ENCODE measurements at places on chromosomes 7 and 10.

GRCh38 chr10:96955794-96956193 lies 123.7 kb downstream of the LCOR start:
- no peak for DNase-seq

GRCh38 chr7:156832195-156832877 lies 60.6 kb downstream of the LMBR1 start:
- DNase-seq, result no peak

DNA sequence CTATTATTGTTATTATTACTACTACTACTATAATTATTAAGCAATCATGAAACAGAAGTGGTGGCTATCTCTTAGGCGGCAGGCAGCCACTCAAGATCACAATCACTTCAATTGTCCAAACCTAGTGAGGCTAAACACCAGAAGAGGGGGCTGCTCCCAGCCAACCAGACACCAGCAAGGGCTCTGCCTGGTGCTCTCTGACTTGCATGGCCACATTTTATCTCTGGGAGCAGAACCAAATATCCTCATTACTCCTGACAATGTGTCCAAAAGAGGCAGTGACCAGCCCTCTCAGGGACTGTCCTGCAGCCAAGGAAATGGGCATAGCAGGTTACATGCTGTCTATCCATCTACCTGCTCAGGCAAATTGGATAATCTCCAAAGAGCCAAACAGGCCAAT lies 187.4 kb upstream of the PDE1C start:
- no peak for DNase-seq

GRCh38 chr10:88281592-88282347 lies 301.3 kb downstream of the RNLS start:
- no peak for DNase-seq

GRCh38 chr7:107967420-107967819 lies 35.5 kb downstream of the LAMB1 start:
- DNase-seq, result no peak

DNA sequence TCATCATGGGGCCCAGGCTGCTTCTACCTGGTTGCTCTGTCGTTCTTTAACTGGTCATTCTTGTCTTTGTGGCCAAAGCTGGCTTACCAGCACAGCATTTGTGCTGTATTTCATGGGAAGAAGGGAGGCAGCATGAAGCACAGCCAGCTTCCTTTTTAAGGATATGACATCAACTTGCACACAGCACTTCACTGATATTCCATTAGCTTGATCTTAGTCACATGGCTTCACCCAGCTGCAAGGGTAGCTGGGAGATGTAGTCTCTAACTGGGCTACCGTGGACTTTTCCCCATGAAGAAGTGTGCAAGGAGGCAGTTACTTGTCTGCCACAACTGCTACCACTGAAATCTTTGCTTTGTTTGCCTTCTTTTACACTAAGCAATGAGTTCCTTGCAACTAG lies 525.2 kb downstream of the LRMDA start:
- DNase-seq, result no peak

GRCh38 chr10:79049931-79050895 lies 18.6 kb upstream of the ZMIZ1 start:
- no peak for DNase-seq

DNA sequence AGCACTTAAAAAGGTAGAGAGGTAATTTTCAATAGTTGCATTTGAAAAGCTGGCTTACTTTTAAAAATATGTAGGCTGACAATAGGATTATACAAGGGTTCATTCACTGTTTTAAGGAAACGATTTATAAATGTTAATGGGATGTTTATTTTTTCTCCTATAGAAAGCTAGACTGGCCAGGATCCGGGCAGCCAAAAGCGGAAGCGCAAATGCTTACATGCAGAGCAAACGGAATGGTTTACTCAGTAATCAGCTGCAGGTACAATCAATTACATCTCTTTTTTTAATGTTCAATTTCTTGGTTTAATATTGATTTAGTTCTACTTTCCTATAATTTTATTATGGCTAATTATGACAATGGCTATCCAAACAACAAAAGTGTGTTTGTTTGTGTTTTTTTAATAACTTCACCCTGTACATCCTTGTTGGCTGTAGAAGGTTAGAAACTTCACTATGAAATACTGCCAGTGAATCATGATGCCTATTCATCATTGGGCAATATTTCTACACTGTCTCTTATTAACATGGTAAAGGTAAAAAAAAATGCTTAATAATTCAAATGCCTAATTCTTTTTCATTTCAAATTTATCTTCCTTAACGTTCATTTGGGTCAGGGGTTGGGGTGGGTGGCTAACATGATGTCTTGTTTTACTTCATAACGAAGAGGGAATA lies 116.4 kb downstream of the TSPAN12 start:
- no peak for DNase-seq

DNA sequence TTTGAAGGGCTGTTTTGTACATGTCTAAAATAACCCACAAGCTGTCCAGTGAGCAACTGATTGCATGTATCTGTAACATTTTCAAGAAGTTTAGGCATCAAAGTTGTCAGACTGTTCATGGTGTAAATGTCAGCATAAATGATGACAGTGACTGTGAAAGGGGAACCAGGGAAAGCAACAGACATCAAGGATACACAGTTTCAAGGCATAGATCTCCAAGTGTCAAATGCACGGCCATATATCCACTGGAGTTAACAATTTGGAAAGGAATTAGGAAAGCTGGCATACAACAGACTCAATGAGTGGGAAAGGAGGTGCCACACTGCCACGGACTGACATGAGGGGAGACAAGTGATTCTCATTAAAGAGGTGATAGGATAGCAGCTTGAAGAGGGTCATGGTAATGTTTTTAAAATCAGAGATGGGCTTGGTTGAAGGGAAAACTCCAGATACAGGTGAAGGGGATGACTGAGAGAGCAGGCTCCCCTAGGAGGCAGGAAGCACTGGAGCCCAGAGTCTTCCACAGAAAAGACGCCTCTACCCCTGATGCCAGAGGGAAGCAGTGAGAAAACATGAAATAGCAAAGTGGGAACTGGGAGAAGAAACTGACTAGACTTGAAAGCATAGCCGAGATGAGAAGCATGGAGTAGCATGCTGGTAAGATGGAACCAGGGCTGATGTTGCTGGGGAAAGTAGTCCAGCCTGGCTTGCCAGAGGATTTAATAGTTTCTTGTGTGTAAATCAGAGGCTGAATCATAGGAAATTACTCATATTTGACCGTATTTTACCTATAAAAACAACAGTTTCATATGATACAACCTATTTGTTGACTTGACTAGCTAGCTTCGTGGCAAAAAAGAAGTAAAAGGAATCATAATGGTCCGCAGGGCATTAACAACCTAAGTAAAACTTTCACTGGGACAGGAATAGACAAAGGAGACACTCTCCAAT lies 18.6 kb downstream of the NSMCE4A start:
- DNase-seq, result no peak

DNA sequence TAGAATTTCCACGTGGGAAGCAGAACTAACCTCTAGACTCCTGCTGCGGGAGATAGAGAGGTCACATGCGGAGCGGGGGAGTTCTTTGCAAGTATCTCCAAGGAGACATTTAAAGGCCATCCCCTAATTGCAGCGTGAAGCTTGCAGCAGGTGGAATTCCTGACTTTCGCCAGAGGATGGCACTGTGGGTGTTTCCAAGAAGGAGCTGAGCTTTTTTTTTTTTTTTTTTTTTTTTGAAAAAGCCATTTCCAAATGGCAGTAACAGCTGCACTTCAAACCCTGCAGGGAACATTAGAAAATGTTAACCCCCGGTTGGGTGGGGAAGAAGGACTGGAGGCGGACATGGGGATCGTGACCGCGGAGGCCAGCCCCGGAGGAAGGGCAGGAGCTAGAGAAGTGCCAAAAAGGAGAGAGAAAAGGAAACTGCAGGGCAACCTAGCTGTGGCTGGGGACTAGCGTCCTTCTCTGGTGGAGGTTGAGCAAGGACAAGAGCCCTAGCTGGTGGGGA lies 487.7 kb downstream of the TYW1 start:
- peak; percentile 11 for DNase-seq

DNA sequence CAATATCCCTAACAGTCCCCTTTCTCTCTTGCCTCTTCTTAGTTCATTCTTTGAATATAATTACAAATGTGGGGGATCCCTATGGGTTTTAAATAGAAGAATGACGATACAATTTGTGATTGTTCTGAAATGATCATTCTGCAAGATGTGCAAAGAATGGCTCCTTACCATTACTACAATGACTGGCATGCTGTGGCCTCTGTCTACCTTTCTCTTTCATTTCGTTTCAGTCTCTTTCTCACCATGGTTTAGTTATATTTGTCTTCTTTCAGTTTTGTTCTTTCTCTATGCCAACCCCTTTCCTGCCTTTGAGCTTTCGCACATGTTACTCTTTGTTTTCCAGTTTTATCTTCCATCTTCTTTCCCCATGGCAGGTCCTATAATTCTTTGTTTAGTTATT lies 176.5 kb downstream of the SUGCT start:
- DNase-seq, result no peak

GRCh38 chr10:133028956-133029355 lies 58.8 kb upstream of the ADGRA1 start:
- DNase-seq, result no peak

DNA sequence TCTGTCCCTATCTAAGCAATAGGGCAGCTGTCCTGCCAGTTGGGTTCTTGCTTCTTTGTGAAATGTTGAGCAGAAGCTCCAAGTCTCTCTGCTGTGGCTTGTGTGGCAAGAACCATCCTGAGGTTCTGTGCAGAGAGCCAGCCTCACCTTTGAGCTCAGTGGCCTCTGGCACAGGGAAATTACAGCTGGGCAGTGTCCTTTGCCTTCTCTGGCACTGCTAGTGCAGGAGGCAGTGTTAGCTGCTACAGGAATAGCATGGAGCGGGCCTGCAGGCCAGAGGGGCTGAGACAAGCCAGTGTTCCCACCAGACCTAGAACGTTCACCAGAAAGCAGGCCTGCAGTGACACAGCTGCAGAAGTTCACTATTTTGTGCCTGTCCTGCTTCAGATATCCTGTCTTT lies 1.8 kb downstream of the PRXL2A start:
- no peak for DNase-seq

GRCh38 chr7:74051629-74052410 lies 23.8 kb downstream of the ELN start:
- DNase-seq, result no peak

- DNase-seq, result no peak
Observed at GRCh38 chr7:64574540-64575099, 11.7 kb upstream of the ZNF680 start.

- DNase-seq, result no peak
Observed at GRCh38 chr7:94216944-94217461, 177.7 kb upstream of the COL1A2 start.

GRCh38 chr10:113603057-113603777 lies 50.4 kb downstream of the HABP2 start:
- DNase-seq, result no peak

DNA sequence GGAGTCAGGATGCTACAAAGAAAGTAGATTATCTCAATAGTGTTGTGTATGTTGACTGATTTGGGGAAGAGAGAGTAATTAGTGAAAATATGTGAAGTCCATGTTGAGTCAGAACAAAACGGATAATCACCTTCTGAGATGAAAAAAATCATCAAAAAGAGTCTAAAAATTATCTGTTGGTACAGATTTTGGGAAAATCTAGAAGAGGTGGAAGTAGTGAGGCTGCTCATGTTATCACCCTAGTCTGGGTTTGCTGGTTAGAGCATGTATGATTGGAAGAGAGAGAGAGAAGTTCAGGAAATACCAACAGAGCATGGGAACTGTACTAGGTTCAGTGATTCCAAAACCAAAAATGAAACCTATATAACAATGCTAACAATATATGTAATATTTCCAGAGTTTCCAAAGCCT lies 12.3 kb downstream of the RPA3 start:
- DNase-seq, result no peak

GRCh38 chr10:72784551-72785351 lies 92.8 kb downstream of the MCU start:
- DNase-seq, result no peak

GRCh38 chr10:58044072-58044471 lies 223.6 kb downstream of the IPMK start:
- DNase-seq, result no peak

GRCh38 chr10:64458306-64458705 lies 937.1 kb downstream of the REEP3 start:
- no peak for DNase-seq

DNA sequence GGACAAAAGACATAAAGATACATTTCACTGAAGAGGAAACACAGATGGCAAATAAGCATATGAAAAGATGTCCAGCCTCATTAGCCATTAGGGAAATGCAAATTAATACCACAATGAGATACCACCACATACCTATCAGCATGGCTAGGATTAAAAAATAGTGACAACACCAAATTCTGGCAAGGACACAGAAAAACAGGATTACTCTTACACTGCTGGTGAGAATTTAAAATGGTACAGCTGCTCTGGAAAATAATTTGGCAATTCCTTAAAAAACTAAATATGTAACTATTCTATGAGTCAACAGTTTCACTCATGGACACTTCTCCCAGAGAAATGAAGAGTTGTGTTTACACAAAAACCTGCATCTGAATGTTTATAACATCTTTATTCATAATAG lies 121.1 kb downstream of the C10orf90 start:
- no peak for DNase-seq

GRCh38 chr10:52599551-52600200 lies 172.9 kb downstream of the MBL2 start:
- no peak for DNase-seq

DNA sequence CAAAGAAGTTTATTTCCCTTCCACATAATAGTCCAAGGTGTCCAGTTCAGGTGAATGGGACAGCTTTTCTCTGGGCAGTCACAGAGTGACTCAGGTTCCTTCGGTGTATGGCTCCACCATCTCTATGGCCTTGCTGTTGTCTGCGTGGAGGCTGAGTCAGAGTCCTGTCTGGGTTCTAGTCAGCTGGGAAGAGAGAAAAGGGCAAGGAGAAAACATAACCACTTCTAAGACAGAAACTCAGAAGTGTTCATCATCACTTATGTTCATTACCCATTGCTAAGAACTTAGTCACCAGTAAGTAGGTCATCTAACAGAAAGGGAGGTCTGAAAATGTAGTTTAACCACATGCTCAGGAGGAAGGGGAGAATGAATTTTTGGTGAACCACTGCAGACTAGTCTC lies 32.4 kb upstream of the CCDC7 start:
- peak; percentile 77 for DNase-seq

- no peak for DNase-seq
Observed at GRCh38 chr7:93374345-93374940, 142.3 kb downstream of the VPS50 start.

DNA sequence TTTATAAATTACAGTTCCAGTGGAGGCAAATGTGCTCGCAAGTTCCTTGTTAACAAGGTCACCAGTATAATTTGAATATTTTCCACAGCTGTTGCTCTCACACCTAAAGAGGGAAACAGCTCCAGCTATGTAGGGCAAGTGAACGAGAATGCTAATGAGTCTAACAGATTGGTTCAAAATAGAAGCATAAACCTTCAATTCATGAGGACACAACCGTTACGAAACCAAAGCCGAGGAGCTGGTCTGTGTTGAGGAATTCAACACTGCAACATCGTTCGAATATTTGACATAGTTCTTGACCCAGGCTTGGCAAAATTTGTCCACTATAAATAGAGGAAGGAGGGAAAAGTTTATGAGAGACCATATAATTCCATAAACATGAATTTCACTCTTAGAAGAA lies 161.3 kb downstream of the KLF6 start:
- no peak for DNase-seq

DNA sequence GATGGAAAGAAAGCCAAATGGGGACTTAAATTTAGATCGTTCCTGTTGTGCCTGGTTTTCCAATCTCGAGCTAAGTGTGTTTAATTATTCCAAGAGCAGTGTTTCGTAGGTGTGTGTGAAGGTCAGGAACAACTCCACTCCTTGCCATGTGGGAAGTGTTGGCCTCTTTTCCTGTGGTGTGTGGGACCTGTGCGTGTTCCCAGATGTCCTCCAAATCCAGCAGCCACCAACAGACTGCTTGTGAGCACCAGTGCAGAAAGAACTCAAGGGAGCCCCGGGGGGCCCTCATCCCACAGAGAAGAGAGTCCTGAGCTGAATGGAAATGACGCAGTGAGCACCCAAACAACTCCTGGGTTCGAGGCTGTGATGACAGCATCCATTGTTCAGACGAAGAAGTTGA lies 227.7 kb downstream of the TMEM178B start:
- DNase-seq, result no peak
